ENCODE measurements at places on chromosomes 12 and 14.

- no peak for DNase-seq
Observed at GRCh38 chr12:109615556-109616229, 42.1 kb downstream of the MVK start.

- DNase-seq, result no peak
Observed at GRCh38 chr14:32020882-32021281, 56.2 kb upstream of the ARHGAP5 start.

DNA sequence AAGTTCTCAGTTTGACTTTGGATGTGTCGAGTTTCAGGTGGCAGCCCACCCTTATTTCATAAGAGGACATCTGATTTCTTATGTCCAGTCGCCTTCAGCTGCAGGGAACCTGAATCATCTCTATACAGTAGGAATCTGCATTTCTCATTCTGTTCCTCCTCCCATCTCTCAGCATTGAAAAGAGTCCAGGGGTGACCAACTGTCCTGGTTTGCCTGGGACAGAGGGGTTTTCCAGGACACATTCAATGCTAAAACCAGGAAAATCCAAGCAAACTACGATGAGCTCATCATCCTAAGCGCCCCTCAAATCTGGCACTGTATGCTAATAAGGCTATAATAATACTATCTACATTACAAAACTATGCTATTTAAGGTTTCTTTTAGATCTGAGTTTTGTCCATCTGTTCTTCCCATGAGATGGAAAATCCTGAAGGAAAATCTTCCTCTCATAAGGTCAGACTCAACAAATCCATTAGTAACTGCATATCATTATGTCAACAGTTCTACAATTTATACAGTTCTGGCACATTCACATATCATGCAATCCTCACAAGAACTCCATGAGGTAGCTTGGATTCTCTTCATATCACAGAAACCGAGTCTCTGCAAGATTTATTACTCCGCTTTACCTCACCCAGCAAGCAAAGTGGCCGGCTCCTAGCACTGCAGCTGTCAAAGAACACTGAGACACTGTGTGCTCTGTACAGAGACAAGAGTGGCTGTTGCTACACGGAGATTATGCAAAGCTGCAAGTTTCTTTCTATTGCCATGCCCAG, 15.6 kb upstream of the CALM1 start:
- DNase-seq, result no peak

DNA sequence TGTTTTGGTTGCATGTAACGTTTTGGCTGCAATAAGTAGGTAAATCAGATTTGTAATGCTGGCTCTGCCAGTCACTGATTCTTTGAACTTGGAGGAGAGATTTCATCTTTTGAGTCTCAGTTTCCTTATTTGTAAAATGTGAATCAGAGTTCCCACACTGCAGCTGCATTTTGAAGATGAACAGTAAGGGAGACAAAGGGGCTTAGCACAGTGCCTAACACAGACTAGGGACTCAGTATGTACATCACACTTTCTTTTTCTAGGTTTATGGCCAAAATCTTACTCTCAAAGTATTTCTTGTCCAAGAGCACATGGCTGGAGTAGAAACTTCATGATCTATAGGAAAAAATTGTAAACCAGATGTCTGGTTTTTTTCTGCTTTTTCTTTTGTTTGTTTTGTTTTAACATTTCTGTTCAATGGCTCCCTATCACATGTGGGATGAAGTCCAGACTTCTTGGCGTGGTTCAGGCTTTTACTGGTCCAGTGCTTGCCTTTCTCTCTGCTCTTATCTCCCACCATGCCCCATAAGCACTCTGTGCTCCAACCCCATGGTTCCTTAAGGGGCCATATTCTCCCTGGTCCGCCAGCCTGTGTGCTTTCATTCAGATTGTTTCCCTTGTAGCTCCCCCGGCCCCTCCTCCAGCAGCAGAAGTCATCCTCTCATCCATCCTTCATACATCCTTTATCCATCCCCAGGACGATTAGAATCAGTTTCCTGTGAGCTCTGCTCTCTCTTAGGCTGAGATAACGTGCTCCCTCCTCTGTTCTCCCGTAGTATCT, 58.0 kb downstream of the SYNE2 start:
- no peak for DNase-seq

- no peak for DNase-seq
Observed at GRCh38 chr14:64364907-64365306, 23.2 kb upstream of the MTHFD1 start.

DNA sequence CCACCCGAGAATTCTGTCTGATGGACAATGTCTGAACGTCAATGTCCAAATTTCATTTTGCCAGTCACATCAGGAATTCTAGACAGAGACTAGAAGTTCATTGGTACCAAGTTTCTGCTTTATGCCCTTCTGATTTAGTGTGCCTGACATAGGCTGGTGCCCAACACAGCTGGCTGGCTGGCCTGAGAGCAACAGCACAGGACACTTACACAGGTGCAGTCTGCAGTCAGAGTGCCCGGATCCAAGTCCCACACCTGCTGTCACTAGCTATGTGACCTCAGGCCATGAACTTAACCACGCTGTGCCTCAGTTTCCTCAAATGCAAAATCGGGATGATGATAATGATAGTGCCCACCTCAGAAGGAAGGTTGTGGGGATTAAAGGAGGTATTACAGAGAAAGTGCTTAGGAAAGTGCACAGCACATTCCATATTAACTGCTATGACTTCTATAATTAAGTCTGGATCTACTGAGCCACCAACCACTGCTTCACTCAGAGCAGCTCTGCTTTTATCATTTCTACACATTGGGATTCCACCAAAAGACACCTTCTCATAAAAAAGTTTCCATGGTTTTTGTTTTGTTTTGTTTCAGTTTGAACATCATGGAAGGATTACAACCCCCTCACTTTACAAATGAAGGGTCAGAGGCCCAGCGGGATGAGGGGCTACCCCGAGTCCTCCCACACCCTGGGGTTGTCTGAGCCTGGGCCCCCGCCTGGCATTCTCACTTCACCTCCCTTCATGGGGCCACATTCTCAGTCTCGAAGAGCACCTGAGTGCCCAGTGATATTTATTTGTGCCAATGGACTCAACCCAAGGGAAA, 168.8 kb upstream of the BCL2L14 start:
- DNase-seq, result no peak

DNA sequence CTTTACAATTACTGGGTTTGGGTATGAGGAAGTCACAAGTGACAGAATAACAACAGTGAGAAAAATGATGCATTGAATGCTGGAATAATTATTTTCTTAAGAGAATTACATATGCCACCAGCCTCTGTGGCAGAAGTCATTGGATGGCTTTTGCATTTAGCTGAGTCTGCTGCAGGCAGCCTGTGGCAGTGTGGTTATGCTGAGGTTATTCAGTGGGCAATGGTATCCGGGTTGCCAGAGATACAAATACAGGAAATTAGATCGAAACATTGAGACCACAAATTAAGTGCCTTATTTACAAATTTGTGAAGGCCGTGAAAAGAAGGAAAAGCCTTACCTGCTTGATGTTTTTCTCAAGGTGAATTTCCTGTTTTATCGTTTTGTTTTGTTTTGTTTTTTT, 1050.0 kb downstream of the GALC start:
- DNase-seq, result no peak

DNA sequence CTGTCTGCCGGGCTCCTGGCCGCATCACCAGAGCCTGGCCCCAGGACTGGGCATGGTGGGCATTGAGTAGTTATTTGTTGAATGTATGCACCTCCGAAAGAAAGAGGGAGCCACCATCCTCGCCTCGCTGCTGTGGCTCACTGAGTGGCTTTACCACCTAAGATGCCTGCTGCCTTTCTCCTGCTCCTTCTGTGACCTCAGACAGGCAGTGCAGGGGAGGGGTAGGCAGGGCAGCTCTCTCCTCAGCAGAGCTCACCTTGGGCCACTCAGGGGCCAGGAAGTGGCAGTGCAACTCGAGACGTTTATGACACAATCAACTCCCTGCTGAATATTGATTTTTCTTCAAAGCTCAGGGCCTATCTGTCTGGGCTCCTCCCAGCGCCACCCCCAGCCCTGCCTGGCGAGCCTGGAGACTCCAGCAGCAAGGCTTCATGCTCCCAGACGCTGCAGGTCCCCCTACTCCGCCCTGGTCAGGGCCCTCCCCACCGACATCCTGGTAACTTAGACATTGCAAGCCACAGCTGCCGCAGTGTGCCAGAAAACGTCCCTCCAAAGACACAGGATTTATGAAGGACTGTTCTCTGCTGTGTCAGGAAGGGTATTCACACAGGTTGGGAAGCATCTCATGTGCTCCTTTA, 84.3 kb upstream of the DIO3 start:
- DNase-seq, result no peak

GRCh38 chr12:1213205-1213604, 222.2 kb downstream of the ERC1 start:
- DNase-seq, result no peak

- DNase-seq, result no peak
Observed at GRCh38 chr14:100448376-100448775, 125.2 kb downstream of the SLC25A47 start.

DNA sequence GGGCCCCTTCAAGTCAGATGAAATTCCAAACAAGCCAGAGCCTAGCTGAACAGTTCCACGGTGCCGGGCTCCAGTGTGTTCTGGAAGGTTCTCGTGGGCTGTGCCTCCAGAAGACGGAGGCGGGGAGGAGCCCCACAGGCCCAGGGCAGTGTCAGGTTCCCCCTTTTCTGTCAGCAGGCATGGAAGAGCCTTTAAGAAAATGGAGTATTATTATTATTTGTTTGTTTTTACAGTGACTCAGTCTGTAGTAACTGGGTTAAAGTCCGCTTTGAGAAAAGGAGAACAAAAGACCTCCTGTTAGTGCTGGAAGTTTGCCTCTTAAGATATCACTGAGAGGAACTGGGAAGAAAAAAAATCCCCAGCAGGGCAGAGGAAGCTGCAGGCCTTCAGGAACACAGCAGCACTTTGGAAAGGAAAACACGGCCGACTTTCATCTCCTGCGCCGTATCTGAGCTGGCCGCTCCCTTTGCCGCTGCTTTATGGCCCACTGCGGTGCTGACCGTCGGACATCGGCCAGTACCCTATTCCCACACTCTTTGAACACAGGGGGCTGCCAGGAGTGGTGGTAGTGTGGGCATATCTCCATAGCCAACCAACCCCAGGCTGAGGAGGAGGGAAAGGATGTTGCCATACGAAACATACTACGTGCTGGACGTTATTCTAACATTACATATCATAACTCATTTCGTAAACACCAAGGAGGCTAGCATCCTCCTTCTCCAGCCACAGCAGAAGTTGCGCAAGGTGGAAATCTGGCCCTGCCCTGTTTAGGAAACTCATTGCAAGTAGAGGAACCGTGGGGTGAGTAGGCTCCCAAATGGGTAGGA, 194.0 kb downstream of the ZFP36L1 start:
- no peak for DNase-seq

DNA sequence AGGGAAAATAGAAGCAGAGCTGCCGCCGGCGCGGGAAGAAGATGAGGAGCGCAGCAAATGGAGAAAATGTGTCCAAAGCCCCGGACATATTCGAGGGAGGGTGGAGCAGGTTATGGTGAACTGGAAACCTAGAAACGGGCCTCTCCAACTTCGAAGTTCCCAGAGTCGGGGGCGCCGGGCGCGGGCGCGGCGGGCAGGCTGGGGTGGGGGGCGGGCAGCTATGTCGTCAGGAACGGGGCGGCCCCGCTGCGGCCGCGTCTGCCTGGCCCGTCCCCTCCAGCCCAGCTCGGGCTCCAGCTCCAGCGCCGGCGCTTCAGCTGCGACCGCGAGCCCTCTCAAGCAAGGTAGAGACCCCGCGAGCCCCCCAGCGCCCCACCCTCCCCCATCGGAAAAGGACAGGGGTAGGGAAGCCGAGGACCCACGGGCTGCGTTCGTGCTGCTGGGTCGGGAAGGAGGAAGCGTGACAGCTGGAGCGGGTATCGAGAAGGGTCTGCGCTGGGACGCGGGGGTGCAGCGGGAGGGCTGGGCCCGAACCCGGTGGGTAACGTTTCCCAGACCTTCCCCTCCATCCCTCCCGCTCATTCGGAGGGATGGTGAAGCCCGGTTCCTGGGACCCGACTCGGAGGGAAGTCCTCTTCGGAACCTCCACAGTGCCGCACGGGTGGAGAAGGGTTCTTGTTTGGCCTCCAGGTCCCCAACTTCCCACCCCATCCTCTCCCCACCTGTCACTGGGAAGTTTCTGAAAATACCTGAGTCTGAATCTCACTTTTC, 1.0 kb downstream of the DGKA start:
- no peak for DNase-seq

DNA sequence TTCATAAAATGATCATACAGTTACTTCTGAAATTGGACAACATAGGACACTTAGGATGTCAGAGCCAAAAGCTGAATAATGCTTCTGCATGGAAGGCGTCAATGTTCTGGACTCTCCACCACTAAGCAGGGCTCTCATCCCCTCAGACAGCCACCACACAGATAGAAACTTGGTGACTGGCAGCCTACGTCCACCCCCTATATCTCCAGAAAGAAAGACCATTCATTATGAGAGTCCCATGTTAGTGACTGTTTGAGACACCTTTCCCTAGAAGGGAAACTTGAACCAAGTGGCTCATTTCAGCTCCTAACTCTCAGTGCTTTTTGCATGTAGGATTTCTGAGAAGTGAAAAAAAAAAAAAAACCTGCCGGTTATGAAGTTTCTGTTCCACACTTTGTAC, 251.0 kb upstream of the FKBP4 start:
- no peak for DNase-seq

GRCh38 chr12:112973011-112973735, 5.1 kb upstream of the OAS2 start:
- DNase-seq, result no peak

GRCh38 chr14:91310606-91311283, 66.2 kb upstream of the GPR68 start:
- DNase-seq, result no peak

DNA sequence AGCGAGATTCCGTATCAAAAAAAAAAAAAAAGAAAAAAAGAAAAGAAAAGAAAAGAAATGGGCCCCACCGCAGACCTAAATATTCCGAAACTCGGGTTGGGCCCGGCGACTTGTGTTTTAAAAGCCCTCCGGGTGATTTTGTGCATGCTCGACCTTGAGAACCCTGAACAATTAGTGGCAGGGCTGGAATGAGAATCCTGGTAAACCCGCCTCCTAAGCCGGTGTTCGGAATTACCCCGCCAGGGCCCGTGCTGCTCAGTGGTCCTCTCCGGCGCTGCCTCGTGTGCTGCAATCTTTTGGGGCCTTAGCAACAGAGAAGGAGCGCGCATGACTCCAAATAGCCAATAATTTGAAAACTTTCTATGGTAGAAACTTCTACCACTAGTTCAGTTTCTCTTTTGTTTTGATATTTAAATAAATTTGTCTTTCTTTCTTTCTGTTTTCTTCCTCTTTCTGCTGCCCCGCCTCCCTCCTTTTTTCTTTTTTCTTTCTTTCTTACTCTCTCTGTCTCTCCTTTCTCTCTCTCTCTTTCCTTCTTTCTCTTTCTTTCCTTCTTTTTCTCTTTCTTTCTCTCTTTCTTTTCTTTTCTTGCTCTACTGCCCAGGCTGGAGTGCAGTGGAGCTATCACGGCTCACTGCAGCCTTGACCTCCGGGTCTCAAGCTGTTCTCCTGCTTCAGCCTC, 1.5 kb upstream of the GALNT6 start:
- no peak for DNase-seq

- DNase-seq, result no peak
Observed at GRCh38 chr12:131671871-131672270, 39.0 kb upstream of the SFSWAP start.

- no peak for DNase-seq
Observed at GRCh38 chr14:71206766-71207371, 299.6 kb downstream of the PCNX1 start.
